ENCODE measurements at places on chromosomes 2 and 18.

GRCh38 chr2:239610457-239611221 lies 209.8 kb upstream of the HDAC4 start:
- no peak for DNase-seq

DNA sequence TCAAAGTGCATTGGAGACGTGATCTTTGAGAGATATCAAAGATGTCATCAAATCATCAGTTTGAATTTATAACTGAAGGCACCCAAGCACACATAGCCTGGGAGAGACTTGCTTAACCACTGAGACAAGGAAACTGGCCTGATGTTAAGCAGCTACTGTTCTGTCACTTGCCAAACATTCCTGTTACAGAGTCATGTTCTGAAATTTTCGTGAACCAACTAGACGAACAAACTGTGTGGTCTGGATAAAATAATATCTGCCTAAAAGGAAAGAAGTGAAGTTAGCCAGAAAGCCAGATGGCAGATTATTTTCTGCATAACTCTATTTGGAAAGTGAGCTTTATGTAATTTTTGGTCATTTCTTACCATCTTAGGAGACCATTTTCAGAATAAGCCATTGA lies 51.4 kb downstream of the SPATS2L start:
- DNase-seq: no peak

DNA sequence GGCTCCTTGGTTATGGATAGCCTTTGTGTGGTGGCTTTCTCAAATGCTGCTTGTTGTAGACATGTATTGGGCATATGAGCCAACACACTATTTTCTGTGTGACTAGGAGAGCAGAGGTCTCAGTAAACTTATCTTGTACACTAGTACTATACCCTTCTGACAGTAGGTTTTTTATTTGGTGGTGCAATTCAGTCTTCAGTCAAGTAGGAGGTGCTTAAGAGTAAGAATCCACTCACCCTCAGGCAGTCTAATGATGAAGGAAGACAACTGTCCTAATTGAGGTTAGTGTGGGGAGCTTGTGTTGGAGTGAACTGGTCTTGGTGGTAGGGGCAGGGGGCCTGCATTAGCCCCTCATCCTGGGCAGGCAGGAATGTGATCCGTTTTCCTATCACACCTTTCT lies 164.0 kb downstream of the SLC4A10 start:
- no peak for DNase-seq

DNA sequence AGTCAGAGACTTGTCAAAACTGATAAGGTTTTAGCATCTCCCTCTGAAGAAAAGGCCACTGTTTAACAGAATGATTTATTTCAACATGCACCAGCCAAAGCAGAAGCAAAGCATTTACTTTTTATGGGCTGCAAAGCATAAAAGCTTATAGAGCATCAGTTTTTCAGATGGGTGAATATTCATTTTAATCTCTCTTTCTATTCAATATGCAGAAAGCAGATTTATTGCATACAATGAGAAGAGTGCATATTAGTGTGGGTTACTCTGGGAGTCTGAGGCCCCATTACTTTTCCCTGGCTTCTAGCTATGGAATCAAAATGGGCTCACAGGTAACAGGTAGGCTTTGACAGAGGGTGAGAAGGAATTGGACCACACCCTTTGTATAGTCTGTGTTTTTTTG lies 9.0 kb downstream of the PTPRM start:
- DNase-seq: no peak

GRCh38 chr2:69017080-69017479 lies 4.1 kb downstream of the ANTXR1 start:
- no peak for DNase-seq
